ENCODE measurements at places on chromosomes 4 and X.

GRCh38 chr4:21752616-21753015 lies 196.0 kb downstream of the KCNIP4 start:
- DNase-seq = peak; percentile 22

- DNase-seq = no peak
These were observed 42.4 kb downstream of the KDM6A start for GRCh38 chrX:44915361-44915868.

DNA sequence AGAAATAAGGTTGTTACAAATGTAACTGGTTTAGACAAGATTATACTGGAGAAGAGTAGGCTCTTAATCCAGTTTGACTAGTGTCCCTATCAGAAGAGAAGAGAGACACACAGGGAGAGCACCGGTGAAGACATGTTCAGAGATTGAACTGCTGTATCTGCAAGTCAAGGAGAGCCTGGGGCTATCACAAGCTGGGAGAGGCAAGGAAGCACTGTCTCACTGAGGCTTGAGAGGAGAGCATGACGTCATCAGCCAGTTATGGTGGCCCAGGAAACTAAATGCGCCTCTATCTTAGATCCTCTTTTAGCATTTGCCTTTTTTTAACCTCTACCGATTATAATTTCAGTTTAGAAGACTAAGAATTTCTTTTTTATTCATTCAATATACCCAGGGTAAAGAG lies 583.4 kb downstream of the TRAM1L1 start:
- DNase-seq = no peak

DNA sequence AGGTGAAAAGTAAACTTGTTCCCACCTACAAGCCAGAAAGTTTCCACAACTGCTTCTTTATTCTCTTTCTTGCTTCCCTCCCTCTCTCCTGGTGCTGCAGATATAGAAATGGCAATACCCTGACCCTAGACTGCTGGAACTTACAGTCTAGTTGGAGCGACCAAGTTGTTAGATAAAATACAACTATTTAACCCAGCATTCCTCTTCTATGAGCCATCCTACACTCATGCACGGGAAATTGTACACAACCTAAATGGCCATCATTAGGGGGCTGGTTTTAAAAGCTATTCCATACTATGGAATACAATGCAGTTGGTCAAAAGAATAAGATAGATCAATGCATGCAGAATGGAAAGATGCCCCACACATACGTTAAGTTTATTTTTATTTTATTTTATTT lies 41.1 kb downstream of the PJA1 start:
- DNase-seq = peak; percentile 43

DNA sequence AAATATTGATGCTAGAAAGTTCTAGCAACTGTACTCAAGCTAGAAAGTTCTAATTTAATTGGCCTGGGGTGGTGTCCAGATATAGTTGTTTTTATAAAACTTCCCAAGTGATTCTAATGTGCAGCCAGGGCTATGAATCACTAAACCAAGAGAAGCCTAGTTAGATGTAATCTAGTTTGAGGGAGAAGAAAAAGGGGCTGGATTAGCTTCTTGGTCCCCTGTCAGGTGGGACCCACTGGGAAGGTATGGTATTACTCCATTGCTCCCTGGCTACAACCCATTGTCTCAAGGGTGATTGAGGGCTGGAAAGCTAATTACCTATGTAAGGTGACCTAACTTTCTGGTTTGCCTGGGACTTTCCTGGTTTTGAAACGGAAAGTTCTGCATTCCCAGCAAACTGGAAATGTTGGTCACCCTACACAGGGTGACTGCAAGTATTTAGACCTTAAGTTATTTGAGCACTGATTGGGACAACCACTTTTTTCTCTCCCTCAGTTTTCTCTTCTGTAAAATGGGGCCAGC lies 23.9 kb upstream of the MSN start:
- DNase-seq = peak; percentile 48

GRCh38 chrX:133285341-133285740 lies 67.2 kb upstream of the TFDP3 start:
- DNase-seq = no peak

- no peak for DNase-seq
These were observed 68.4 kb upstream of the RELL1 start for GRCh38 chr4:37754410-37755185.

DNA sequence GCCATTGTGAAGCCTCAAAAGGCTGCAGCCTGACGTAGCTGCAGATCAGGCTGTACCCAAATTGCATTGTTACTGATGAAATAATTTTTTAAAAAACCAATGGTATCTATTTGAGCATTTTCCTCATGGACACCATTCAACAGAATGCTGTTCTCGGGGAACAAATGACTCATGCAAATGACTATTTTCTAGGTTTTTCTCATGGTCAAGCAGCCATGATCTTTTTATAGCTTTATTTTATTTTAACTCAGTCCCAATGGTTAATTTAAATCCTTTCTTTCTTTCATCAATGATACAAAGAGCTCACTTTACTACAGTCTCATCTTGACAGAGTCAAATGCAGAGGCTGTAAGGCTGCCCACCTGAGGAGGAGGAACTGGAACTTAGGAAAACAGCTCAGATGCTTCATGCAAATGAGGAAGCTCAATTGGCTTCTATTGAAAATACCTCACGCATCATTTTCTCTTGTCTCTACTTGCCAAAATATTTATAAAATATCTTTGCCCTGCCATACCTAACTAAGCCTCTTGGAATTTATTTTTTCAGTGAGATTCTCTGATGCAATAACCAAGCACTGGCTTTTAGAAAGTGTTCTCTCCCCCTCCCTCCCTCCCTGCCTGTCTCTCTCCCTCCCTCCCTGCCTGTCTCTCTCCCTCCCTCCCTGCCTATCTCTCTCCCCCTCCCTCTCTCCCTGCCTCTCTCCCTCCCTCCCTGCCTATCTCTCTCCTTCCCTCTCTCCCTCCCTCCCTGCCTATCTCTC lies 81.0 kb downstream of the SORBS2 start:
- peak; percentile 85 for DNase-seq

DNA sequence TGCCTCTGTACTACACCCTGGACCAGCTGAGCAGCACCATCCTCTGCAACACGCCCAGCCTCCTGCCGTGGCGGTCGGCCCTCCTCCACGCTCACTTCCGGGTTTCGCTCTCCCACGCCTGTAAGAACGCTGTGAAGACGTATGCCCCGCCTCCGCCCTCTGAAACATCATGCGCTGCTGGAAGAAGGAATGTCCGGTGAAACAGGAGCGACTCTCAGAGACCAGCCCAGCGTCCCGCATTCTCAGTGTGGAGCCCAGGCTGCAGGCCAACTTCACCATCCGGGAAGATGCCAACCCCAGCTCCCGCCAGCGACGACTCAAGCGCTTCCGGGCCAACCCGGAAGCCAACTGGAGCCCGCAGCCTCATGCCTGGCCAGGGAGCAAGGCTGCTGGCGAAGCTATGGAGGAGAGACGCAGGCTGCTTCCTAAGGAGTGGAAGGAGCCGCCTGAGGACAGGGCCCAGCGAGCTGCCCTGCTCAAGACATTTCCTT lies 186.1 kb upstream of the SLITRK2 start:
- no peak for DNase-seq

- no peak for DNase-seq
These were observed 2.2 kb upstream of the GPR78 start for GRCh38 chr4:8577972-8578371.

DNA sequence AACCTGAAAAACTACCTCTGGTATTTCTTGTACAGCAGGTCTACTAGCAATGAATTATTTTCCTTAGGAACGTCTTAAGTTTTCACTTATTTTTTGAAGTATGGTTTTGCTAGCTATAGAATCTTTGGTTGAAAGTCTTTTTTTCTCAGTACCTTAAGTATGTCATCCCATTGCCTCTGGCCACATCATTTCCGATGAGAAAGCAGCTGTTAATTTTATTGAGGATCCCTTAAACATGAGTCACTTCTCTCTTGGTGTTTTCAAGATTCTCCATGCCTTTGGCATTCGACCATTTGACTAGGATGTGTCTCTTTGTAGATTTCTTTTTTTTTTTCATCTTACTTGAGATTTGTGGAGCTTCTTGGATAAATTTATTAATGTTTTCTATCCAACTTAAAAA lies 803.8 kb upstream of the AMOT start:
- peak; percentile 7 for DNase-seq

- DNase-seq = peak; percentile 98
These were observed 14.7 kb upstream of the ANXA5 start for GRCh38 chr4:121711263-121712000.

DNA sequence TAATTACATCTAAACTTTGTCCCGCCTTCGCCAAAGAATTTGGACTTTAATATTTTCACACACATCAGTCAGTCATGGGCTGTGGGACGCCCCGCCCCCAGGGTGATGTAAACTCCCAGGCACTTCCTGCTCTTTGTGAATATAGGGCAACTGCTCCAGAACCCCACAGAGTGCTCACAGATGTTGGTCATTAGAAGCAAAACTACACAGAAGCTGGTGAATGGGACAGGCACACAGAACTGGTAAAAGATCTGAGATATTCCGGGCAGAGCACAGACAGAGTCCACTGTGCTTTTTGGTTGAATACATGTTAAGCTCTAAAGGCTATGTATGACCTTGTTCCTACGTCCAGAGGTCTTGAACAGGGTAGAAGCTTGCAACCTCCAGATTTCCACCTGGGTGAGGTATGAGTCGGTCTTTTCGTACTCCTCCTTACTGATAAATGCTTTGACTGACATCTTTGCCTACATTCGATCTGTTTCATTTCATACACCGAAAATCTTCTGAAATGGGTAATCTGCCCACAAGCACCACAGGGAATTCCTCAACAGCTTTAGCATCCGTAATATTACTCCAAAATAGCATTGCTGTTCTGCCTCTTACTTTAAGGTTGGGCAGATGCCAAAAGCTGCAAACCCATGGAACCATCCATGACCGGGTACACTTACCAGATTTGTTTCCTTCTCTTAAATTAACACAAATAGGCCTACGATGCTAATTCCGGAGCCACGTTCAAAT lies 144.6 kb downstream of the AMELX start:
- DNase-seq = peak; percentile 72

DNA sequence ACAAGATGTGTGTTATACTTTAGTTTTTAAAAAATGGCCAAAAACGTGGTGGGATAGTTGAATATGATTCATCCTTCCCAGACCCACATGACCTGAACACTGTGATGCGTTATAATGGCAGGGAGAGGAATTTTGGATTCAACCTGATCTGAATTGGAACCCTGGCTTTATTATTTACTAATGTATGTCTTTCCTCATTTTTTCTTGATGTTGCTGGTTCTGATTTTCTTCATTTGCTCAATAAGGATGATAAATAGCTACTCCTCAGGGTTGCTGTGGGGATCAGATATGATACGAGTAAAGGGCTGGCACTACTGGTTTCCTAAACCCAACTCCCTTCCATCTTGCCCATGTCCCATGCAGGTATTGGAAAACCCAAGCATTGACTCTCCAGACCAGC lies 24.2 kb upstream of the ACSL1 start:
- no peak for DNase-seq

DNA sequence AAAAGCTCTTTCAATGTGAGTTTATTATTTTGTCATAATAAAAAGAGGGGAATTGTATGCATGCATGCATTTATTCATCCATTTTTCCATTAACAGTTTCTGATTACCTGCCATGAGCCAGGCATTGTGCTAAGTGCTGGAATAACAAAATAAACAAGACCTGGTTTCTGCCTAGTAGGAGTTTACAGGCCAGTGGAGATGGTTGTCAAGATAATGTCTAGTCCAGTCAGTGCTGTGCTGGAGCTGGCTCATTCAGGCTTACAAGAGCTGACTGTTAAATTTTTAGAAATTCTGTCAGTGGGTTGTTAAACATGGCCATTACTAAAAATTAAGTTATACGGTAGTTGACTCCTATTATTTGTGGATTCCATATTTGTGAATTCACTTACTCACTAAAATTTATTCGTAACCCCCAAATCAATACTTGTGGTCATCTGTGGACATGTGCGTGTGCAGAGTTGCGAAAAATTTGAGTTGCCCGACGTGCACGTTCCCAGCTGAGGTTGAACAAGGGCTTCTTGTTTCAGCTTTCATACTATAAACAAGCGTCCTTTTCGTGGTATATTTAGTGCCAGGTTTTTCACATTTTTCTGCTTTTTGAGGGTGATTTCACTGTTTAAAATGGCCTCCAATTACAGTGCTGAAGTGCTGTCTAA lies 172.3 kb upstream of the RPS6KA3 start:
- DNase-seq = no peak

DNA sequence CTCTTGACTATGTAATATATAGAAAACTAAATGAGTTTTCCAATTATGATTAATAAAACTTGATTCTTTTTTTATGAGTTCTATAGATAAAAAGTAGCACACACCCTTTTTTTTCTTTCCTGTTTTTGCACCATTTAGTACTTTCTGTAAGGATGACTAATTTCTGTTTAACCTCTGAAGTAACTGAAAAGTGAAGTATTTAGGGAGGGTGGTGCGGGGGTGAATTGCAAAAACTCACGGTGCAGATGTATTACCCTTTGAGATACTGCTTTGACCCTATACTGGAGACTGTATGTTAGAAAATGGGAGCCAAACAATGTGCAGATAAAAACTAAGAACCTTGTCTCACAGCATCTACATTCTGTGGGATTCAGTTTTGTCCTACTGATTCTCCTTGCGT lies 471.6 kb downstream of the DTHD1 start:
- DNase-seq = no peak

DNA sequence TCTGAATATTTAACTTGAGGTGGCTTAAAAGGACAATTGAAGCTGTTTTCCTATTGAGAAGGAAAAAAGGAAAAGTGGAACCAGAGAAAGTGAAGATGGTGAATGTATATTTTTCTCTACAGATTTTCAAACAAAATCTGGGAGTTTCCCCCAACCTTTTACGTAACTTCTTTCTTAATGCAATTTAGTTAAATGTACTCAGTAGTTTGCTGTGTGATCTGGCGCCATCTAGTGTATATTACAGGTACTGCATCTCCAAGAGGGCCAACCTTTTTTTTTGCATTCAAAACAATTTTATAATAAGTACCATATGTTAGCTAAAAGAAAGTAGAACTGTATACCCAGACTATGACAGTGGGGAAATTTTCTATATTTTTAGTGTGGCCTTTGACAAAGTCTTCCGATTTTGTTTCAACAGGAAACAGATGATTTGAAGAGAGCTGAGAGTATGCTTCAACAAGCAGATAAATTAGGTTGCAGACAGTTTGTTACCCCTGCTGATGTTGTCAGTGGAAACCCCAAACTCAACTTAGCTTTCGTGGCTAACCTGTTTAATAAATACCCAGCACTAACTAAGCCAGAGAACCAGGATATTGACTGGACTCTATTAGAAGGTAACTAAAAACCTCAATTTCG lies 82.0 kb downstream of the PLS3 start:
- DNase-seq = peak; percentile 87

- DNase-seq = peak; percentile 74
These were observed 61.9 kb upstream of the LAS1L start for GRCh38 chrX:65596270-65597034.

DNA sequence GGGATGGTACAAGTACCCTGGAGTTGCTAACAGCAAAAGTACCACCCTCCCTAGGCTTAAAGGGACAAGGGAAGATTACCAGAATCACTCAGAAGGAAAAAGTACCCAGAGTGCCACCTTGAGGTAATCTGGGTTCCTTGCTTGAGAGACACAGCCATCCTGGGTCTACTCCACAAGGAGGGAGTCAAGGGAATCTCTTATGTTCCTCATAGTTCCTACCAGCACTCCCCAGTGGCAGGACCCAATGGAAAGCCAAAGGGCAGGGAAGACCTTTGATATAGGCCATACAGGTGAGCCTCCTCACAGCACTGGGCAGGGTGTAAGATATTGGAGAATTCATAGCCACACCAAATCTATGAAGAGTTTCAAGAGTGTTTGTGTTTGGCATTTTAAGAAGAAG lies 5.7 kb downstream of the IL2 start:
- DNase-seq = peak; percentile 42

Data from adipocyte (in vitro differentiated cells).